Islet precursor cell (in vitro differentiated cells): ENCODE measurements at places on chromosomes 7 and 10.

- no peak for DNase-seq
These were observed 138.0 kb upstream of the TARP start for GRCh38 chr7:38411404-38411803.

DNA sequence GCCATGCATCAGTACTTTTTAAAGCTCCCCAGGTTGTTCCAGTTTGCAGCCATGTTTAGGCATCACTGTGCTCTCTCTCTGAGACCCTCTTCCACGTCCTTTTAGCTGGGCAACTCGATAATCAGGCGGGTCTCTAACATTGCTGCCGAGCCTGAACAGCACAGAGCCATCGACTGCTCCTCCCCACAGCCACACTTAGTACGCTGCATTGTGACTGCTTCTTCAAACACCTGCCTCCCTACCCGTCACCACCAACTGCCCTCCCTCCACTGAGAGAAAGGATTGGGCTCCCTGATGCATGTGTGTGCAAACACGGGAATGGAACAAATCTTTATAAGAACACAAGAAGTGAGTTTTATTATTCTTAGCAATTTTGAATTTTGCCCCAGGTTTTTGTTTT, 11.4 kb upstream of the TACR2 start:
- no peak for DNase-seq

DNA sequence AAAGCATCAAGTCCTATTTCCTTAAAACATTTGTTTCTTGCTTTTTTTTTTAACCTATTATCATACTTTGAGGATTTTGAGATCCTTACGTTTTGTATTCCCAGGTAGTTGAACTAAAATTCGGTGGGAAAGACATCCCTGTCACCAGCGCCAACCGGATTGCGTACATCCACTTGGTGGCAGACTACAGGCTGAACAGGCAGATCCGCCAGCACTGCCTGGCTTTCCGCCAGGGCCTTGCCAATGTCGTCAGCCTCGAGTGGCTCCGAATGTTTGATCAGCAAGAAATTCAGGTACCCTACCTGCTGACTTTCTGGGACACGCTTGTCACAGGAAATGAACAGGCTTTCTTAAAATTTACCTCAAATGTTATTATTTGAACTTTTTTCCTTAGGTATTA, 83.0 kb upstream of the DNAJB6 start:
- DNase-seq = no peak

DNA sequence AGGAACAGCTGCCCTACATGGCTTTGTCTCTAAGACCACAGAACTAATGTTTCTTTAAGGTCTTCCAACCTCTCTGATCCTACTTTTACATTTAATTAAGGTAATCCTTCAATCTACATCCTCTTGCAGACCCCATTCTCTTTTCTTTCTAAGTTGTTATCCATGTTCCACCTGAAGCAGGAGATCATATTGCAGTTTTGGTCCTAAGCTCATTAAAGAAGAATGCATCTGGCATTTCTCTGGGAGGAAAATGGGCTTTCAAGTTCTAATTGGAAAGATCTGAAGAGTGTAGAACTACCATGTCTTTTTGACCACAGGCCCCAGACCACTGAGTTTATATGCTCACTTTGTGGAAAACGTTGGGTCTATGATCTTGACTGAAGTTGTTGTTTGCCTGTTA, 111.2 kb downstream of the SEM1 start:
- no peak for DNase-seq

DNA sequence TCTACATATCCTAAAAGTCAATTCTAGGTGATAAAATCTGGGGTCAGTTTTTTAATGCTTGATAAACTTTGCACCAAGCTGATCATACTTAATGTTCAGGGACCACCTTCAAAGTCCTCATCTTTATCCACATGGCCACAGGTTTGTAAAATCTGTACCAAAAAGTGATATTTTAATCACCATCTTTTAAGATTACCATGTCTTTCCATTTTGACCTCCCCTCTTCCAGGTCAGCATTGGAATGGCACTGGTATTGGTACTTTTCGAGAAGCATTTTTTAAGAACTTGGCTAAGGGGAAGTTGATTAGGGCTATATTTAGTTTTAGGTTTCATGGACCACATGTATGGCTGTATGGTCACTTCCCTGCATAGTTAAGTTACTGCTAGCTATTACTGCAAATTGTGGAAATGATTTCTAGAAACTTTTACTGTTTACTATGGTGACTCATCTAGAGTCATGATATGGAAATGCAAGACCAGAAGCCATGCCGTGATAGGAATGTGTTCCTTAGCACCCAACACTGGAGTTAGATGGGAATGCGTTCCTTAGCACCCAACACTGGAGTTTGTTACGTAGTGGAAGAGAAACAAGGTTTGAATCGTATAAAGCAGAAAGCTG, 50.8 kb upstream of the ABLIM1 start:
- DNase-seq = no peak

DNA sequence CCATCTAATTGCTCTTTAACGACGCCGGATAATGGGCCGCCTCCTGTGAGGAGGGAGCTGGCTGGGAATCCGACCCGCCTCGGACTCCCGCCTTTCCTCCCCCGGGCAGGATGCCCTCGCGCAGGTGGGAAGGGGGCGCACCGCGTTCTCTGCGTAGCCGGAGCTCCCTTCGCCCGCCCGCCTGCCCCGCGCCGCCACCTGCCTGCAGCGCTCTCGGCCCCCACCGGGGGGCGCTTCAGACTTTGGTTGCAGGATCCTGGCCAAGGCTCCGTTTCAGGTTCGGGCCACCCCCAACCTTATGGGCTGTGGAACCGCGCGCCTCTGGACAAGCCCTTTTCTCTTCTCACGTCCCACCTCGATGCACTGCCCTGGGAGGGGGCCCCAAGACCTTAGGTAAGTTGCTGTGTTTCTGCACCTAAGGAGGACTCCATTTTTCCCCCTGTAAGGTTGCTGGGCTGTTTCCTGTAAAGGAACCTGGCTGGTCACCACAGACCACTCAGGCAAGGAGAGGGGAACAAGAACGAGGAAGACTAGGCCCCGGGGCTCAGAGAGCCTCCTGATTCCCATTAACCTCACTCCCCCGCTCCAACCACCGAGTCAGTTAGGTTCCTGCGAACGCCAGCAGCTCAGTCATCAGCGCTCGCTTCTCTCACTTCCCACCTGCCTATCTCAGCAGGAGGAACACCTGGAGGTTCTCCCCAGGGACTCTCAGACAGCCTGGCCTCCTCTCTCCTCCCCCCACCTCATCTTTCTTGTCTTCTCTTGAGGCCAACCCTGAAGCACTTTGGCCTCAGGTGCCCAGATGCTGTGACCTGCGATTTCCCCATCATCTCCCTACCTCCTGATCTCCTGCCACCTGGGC, 11.3 kb upstream of the KAZALD1 start:
- DNase-seq = peak; percentile 90

GRCh38 chr10:53022611-53023088, 250.1 kb upstream of the MBL2 start:
- DNase-seq = peak; percentile 59

- no peak for DNase-seq
These were observed at the start of gene SFXN2 for GRCh38 chr10:102714621-102715455. TSS of gene SFXN2 (plus strand) at chr10:102714636. CDS start at chr10:102726637, 12,001 bp downstream.

DNA sequence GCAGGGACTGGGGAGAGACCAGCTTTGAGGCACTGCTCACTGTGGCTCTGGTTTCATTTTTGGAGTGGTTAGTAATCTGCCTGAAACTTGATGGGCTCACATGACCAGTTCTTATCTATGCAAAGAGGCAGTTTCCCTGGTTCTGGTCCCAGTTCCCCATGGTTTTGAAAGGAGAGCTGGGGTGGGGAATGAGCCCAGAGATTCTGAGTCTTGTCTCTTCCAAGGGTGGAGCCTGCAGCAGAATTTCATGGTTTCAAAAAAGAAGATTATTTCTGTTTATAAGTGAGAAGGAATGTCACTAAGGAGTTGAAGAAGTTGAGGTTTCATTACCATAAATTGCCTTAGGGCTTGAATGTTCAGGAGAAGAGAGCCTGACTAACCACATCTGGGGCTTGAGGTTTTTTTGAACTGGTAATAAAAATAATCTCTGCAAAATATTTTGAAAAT, 190.2 kb upstream of the HABP2 start:
- DNase-seq = peak; percentile 77

DNA sequence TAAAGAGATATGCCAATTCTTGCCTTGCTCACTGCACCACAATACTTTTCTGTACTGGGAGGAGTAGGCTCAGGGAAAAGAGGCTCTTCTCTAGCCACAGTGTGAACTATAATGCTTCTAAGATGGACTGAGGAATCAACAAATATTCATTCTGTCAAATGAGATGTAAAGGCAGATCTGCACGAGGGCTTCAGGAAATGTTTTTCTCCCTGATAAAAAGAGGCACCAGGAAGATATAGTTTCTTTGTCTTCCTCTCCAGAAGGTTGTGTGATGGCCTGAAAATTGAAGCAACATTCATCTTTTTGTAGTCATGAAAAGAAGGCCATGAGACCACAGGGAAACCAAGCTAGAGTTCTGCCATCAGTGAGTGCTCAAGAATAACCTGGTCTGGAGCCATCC, 79.1 kb upstream of the NME8 start:
- no peak for DNase-seq

GRCh38 chr10:36666451-36666850, 458.9 kb upstream of the ANKRD30A start:
- no peak for DNase-seq

DNA sequence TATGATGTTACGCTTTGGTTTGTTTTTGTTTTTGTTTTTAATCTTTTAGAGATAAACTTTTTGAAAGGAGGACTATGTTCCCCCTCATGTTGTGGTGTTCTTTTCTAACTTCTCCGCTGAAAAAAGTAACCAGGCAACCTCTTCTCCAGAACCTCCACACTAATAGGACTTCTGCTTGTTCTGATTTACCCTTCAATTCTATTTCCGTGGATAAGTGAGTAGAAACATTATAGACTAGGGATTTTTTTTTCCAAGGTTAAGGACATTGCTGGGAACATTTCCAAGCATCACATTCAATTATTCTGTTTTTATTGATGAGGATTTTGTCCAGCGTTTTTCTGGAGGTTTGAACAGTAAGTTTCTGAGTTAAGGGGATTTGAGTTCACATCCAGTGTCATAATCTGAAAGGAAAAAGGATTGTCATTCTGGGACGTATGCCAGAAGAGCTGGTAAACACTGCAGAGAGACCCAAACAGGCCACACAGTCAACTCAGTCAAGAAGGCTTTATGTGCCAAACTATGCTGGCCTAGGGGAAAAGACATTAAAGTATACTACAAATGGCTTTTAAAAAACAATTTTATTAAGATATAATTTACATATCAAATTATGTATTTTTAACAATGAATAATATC, 28.3 kb upstream of the RALA start:
- DNase-seq = no peak

DNA sequence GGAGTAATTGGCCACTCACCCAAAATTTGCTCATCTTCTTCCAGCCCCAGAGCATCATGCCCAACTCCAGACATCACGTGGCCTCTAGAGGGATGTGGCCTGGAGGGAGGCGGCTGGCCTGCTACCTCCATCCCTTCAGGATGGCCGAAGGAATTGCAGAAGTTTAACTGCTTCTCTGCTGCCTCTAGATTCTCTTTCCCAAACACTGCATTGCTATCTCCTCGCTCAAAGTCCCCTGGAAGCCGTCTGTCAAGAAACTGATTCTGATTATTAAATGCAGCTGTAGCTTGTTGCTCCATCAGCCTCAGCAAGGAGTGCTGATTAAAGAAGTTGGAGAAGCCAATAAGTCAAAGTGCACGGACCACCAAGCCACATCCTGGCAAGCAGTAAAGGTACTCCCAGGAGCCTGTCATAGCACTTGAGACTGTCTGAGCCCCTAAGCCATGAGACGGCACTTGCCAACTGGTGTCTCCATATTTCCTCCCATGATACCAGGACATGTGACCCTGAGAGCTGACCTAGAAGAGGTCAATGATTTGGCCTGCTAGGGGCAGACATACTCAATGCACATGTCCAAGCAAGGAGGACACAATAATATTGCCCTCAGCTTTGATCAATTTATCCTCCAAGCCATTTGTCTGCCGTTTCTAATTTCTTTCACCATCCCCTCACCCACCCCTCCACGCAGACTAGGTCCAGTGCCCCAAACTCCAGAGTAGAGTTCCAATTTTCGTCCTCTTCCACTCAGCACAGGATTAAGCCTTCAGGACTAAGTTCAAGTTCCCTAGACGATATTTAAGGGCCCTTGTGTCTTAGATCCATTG, 84.2 kb downstream of the TBXAS1 start:
- DNase-seq = no peak

- DNase-seq = no peak
These were observed 155.7 kb upstream of the TMEM229A start for GRCh38 chr7:124188576-124188975.

DNA sequence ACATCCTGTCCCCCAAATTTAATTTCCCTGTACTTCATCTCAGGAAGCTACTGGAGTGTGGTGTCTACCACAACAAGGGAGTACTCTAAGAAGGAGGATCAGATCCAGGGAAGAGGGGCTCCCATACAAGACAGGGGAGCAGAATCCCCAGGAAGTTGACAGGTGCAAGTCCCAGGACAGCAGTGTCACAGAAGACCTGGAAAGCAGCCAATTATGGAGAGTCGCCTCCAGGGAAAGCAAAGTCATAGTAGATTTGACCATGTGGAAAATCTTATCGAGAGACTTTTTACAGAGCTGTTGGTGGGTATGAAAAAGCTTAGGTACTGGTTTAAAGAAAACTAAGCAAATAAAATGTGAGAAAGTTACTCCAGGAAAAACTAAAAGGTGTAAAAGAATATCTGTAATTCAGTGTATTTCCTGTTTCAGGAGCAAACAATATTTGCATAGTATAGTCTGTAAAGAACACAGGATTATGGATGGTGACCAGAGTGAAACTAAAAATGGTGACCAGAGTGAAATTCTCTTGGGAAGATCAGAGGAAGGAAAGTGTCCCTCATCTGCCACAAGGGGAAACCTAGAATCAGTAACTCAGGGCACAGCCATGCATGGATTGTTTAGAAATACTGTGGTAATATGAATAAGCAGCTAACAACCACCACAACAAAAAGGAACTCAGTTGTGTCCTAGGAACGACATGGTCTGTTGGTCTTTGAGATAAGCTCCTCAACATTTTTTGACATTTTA, 44.5 kb downstream of the LANCL2 start:
- no peak for DNase-seq

DNA sequence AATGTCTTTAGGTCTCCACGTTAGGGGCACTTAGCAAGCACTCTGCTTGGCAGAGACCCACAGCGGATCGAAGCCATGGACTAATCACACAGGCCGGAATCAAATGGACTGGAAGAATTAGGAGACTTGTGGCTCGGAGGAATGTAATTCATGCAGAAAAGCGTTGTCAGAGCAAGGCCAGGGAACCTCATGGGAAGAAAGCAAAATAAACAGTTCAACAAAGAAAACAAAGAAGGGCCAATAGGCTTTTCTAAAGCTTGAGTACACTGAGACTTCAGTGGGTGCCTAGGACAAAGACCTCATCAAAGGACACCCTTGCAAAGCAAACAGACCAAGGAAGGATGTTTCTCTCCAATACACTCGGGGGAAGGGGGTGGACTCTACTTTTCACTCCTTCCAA, 171.1 kb downstream of the GLI3 start:
- no peak for DNase-seq

- DNase-seq = no peak
These were observed 2.4 kb downstream of the AMPH start for GRCh38 chr7:38628630-38629385.

GRCh38 chr7:16398146-16399017, 23.0 kb downstream of the CRPPA start:
- no peak for DNase-seq
